ENCODE measurements at places on chromosomes 13 and 19.
A peak's percentile ranks its signal among the peaks of the same experiment; 100 is the strongest.

GRCh38 chr13:29901710-29902631 lies 51.6 kb upstream of the UBL3 start:
- no peak for DNase-seq

- peak; percentile 59 for DNase-seq
Measured at GRCh38 chr19:40055832-40056504, at the start of gene ZNF780B. TSS of gene ZNF780B (minus strand) at chr19:40056231. CDS start at chr19:40050332, 5,899 bp downstream.

DNA sequence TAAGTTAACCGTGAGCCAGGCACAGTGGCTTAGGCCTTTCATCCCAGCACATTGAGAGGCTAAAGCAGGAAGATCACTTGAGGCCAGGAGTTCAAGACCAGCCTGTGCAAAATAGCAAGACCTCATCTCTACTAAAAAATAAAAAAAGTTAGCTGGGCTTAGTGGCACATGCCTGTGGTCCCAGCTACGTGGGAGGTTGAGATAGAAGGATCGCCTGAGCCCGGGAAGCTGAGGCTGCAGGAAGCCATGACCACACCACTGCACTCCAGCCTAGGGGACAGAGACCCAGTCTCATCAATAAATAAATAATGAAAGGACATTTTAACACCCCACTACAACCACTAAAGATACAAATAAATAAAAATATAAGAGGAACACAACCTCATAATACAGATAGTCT lies 21.6 kb downstream of the LSM14A start:
- no peak for DNase-seq

- no peak for DNase-seq
Measured at GRCh38 chr13:74771964-74772363, 637.8 kb upstream of the KLF12 start.

DNA sequence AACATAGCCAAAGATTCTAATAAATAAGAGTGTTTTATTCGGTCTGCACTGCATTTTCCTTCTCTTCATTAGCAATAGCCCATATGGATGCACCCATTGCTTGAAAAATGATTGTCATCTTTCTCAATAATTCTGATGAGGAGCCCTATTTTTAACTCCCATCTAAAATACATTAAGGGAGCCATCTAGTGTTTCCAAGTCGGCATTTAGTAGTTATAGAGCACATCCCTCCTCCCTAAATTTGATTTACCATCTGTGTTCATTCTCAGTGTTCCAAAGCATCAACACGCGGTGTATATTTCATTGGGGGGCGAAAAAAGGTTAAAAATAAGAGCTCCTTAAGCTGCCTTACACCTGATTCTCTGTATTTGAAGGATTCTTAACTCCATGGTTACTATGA lies 119.2 kb upstream of the IPO5 start:
- DNase-seq = no peak

DNA sequence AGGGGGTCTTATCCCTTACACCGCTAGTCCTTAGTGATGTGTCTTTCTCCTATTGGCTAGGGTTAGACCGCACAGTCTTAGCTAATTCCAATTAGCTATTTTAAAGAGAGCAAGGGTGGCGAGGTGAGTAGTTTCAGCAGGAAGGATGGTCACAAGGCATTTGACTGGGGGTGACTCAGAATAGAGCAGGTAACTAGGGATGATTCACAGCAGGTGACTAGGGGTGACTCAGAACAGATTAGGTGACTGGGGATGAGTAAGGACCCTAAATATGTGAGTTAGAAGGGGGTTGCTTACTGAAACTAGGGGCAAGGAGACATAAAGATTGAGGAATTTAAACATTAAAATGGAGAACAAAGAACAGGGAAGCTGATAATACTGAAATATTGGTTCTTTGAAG lies 64.3 kb downstream of the ZNF66 start:
- no peak for DNase-seq

GRCh38 chr19:55339889-55340783 lies 460 bp downstream of the KMT5C start:
- no peak for DNase-seq

GRCh38 chr13:20177049-20177831 lies 15.5 kb downstream of the GJB2 start:
- DNase-seq = no peak

GRCh38 chr19:14149509-14149994 lies 13.2 kb upstream of the ASF1B start:
- peak; percentile 26 for DNase-seq

- no peak for DNase-seq
Measured at GRCh38 chr19:3603121-3603811, 3.4 kb downstream of the TBXA2R start.

GRCh38 chr13:66745307-66745706 lies 484.8 kb downstream of the PCDH9 start:
- DNase-seq = no peak

- no peak for DNase-seq
Measured at GRCh38 chr19:42191330-42191729, 26.1 kb downstream of the DEDD2 start.

- no peak for DNase-seq
Measured at GRCh38 chr13:114136576-114136975, 4.2 kb upstream of the RASA3 start.

GRCh38 chr13:44879452-44880058 lies 109.7 kb downstream of the NUFIP1 start:
- DNase-seq = no peak

DNA sequence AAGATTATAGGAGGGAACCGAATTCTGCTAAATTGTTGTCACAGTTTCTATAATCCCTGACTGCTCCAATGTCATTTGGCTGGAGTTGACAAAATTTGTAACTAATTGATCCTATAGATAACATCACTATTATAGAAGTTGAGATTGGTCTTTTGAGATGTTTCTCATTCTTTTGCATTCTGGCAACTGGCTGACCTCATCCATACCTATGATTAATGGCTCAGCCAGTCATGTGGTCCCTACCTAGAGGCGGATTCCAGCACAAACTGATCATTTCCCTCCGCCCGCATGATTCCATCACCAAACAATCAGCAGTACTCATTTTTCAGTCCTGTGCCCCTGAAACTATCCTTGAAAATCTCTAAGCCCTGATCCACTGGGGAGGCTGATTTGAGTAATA lies 4.2 kb downstream of the PSG2 start:
- DNase-seq = no peak

DNA sequence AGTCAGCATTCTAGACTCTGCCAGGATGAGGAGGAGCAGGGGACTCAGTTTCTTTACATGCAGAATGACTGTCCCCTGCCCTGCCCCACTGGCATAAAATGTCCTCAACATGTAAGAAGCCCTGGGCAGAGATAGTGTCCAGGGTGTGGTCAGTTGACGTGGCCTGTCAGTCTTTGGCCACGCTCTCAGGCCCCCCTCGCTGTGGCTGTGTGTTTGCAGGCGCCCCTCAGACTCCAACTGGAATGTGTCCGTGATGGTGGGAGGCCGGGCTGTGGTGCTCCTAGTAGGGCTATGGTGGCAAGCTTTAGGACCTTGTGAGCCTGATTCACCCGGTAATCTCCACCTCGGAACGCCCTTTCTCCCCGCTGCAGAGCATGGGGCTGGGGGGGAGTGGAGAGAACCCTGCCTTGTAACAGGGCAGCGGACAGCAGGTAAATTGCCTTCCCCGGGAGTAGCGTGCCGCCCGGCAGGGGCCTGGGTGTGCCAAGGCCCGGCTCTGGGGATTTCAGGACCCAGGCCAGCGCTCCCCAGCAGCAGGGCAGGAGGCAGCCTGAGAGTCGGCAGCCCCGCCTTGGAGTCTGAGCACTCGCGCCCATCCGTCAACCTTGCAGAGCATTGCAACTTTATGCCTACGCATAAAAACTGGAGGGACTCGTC lies 62.3 kb downstream of the CHST8 start:
- DNase-seq = no peak

GRCh38 chr13:64052521-64052920 lies 2636.9 kb upstream of the PCDH20 start:
- no peak for DNase-seq

GRCh38 chr13:45926741-45927140 lies 75.2 kb upstream of the SIAH3 start:
- DNase-seq = no peak

GRCh38 chr13:45472171-45472705 lies 7.5 kb downstream of the COG3 start:
- DNase-seq = no peak

DNA sequence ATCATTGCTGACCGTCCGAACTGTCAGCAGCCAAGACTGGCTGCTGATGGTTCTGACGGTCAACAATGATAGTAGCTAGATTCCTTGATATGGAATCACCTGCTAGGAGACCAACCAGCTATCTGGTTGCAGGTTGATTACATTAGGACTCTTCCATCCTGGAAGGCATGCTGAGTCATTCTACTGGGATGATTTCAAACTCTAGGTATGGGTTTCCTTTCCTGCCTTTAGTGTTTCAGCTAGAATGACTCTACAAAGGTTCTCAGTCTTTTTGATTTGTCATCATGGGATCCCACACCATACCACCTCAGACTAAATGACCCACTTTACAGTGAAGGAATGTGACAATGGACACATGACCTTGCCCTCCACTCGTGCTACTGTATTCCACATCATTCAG lies 138.1 kb upstream of the KL start:
- DNase-seq = no peak

- DNase-seq = no peak
Measured at GRCh38 chr13:75271846-75272245, 210.1 kb downstream of the TBC1D4 start.

DNA sequence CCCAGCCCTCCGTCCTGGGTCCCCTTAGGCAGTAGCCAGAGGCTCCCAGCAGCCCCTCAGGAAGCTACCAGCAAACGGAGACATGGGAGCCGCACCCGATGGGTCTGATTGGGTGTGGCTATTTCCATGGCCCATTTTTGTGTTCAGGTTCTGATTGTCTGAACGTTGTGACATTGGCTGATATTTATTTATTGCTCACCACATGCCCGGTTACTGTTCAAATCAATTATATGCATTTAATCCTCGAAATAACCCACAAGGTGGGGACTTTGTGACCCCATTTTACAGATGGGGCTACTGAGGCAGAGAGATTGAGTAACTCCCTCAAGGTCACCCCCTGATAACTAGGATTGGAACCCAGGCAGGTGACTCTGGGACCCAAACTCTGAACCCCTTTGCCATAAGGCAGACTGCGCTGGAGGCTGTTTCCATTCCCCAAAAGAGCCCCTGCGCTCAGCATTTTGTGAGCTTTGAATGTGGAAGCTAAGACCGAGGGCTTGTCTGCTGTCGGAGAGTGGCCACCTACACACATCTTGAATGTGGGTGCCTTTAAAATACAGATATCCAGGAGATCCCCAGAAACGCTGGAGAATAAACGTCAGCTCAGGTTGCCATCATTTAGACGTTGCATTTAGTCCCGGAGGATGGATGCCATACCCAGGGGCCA lies 13.6 kb upstream of the MCF2L start:
- DNase-seq = no peak

GRCh38 chr19:56639217-56639616 lies 3.7 kb upstream of the SMIM17 start:
- no peak for DNase-seq

- DNase-seq = no peak
Measured at GRCh38 chr13:28476919-28477708, 17.8 kb downstream of the FLT1 start.

DNA sequence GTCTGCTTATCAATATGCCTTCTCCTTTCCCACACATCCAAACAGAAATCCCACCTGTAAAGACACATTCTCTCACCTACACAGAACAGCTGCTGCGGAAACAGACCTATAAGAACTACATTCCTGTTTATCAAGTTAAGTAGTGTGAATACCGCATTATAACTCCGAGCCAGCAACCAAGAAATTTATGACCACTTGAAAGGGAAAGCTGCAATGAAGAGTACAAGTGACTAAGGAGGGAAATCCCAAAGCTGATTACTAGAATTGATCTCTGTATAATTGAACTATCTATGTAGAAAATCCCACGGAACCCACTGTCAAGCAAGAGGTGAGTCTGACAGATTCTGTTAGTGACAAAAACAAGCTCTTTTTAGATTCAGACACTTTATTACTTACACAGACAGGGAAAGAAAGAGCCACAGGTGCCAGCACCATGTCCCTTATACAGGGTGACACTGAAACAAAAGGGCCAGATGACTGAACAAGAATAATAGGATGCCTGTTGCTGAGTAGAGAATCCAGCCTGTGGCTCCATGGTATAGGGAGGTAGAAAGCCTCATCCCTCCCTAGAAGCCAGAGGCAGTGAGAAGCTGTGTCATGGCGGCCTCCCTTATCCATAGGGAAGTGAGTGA lies 1.6 kb upstream of the IGFL4 start:
- DNase-seq = no peak

DNA sequence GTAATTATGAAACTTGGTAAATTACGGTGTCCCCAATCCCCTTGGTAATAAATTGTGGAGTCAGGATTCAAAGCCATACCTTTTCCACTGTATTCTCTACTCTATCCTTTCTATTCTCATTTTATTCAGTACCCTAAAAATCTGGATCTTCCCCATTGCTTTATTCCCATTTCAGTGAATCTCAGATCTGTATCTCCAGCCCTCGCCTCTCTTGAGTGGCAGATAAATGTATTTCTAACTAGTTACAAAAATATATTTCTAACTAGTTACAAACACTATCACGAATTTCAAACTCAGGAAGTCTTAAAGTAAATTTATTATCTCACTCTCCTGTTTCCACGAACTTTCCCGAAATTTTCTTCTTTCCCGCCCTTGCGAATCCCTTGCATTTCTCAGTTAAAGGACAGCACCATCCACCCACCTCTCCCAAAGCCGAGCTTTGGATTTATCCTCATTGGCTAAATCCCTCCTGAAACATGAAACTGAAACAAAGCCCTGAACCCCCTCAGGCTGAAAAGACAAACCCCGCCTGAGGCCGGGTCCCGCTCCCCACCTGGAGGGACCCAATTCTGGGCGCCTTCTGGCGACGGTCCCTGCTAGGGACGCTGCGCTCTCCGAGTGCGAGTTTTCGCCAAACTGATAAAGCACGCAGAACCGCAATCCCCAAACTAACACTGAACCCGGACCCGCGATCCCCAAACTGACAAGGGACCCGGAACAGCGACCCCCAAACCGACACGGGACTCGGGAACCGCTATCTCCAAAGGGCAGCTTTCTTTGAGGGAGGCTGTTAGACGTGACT lies 164.3 kb upstream of the PABPC3 start:
- DNase-seq = no peak

DNA sequence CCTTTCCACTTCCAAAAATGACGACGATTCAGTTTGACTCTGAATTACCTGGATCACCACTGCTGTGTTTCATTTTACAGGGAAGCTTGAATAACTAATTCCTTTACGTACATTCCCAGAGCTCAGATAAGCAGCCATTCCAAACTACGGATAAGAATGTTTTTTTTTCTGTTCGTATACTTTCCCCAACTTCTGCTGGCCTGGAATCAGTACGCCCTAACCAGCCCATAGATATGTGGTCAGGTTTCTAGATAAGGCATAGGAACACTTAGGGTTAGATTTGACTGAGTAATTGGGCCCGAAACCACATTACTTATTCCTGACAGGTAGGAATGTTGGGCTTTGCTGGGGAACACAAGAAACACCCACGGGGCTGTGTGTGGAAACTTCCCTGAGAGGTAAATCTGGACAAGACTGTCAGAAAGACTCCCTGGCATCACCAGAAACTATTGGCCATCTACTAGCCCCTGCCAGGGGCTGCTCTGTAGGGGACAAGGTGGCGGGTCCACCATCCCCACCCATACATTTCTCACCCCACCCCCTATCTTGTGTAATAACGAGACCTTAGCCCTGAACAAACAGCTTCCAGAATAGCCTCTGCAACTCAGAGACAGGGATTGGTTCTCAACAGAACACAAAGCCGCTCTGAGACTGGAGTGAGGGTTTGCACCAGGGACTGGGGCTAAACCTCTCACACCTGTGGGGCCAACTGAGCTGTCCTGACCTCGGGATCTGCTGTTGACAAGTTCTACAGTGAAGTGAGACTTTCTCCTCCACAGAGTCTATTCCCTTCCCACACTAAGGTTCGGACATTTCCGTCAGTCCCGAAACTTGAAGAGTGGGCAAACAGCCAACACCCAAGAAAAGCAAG lies 15.6 kb downstream of the RHPN2 start:
- DNase-seq = no peak

- no peak for DNase-seq
Measured at GRCh38 chr13:44833139-44833538, 156.1 kb downstream of the NUFIP1 start.
